Stimulated activated naive CD4-positive, alpha-beta T cell treated with Interleukin-2 at 50 U/mL for 16 hours (primary cell): ENCODE measurements at places on chromosomes 1 and 21.

GRCh38 chr1:202568410-202568809 lies 141.8 kb downstream of the SYT2 start:
- no peak for DNase-seq

DNA sequence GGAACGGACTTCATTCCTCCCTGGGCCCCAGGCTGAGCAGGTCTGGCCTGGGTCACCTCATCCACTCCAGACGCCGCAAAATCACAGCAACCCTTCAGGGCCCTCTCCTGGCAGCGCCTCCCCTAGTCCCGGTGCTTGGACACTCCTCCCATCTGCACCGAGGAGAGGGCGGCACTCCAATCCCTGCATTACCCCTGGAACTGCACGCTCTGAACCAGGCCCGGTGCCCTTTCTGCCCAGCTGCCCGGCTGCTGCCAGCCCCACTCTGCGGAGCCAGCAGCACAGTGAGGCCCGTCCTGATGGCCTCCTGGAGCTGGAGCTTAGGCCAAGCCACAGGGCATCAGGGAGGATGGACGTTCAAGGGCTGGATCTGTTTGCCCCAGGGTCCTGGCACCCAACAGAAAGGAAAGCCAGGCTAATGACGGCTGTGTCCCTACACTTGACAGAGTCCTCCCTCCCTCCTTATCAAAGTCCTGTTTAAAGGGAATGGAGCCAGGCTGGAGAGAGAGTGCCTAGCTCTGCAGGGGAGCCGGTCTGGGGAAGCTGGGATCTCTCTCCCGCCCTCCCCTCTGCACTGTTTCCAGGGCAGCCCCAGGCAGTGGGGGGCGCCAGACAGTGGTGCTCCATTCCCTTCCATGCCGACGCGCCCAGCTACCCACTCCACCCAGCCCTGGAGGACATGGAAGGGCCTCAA lies 12.7 kb downstream of the COL6A2 start:
- no peak for DNase-seq

DNA sequence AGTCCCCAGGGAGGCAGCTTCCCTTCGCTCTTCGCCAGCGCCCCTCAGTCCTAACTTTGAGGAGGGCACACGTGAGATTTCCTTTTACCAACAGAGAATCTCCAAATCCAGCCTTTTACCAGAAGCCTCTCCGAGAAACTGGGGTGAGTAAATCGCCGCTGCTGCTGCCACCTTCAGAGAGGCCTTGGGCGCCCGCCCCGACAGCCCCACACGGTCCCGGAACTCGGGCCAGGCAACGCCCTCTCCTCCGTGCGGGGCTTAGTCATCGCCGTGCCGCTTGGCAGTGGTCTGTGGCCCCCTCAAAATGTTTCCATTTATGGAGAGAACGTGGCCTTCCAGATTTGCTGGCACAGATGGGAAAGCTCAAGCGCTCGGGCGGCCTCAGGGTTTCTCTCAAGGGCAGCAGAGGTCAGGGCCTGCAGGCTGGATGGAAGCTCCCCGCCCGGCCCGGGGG lies 41.4 kb upstream of the COL6A2 start:
- DNase-seq, result no peak

DNA sequence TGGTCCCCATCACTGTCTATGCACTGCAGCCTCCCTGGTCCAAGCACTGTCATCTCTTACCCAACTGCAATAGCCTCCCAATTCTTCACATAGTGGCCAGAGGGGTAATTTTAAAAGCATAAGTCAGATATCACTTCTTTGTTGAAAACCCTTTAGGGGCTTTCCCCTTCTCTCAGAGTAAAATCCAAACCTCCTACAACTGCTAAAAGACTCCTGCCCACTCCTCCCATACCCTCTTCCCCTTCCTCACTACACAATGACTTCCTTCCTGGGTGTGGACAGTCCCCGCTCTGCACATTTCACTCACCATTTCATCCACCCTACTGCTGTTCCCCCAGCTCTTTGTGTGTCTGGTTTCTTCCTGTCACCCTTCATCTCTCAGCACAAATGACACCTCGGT lies 8.3 kb downstream of the MCOLN2 start:
- no peak for DNase-seq

GRCh38 chr1:24185076-24185475 lies 2.0 kb downstream of the IFNLR1 start:
- DNase-seq, result no peak

GRCh38 chr1:61274939-61275338 lies 192.6 kb downstream of the NFIA start:
- no peak for DNase-seq

DNA sequence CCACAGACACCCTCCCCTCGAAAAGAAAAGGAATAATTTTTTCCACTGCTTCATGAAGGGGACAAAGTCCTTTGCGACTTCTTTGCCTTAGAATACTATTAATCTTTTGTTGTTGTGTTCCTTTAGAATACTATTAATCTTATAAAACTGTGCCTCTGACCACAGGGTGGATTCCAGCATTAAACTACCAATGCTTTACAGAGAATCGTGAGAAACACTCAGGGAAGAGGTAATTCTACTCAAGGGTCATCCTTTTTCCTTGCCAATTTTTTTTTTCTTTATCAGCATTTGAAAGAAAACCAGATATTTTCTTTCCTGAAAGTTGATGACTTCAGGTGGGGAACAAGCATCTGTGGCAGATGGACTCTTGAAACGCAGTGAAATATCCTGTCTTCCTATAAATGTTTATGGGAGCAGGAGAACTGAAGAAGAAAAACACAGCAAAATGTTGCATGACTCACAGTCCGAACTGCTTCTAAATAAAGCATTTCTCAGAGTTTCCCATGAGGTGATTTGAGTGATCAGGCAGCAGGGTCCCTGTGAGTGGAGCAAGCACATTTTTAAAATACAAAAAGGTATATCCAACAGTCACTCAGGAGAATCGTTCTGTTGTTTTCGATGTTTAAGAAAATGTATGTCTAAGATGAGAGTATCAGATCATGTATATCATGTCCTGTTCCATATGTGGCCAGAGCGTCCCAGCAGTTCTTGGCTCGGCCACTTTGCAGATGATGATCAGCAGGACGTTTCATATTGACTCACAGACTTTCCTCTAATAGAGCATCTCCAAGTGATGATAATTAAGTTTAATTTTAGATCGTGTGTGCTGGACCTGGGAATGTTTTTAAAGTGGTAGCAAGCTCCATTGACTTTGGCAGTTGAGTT lies 154.2 kb upstream of the RUNX1 start:
- DNase-seq, result no peak

DNA sequence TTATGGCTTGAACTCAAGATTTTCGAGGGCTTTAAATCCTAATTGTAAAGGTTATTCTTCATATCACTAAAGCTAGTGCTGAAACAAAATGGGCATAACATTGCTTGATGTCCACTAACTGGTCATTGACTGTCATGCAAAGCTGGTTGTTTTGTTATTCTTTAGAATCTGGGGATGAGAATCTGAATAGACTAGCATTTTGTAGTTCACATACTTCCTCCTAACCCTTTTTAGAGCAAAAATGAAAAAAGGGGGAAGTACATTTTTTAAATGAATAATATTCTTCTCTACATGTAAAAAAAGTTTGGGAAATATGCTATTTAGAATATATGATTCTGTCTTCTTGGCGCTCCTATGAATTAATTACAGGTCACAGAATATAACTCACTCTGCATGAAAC lies 72.2 kb upstream of the HMCN1 start:
- DNase-seq, result no peak

- no peak for DNase-seq
Observed at GRCh38 chr1:173012126-173012525, 38.6 kb downstream of the TNFSF18 start.

- DNase-seq, result no peak
Observed at GRCh38 chr21:26448751-26449150, 124.3 kb downstream of the CYYR1 start.

DNA sequence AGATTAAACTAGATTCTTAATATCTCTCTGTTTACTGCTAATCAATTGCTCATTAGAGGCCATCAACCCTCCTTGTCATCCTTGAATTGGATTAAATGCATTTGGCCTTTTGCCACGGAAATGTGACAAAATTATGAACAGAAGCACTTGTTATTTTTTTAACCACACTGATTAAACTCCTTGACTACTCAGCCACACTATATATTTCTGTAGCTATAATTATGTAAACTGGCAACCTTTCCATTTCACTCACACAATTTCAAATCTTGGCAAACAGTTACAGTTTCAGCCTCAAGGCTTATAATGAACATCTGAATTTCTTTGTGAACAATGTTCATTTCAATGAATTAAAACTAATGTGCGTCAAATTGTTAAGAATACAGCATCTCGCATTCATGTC lies 10.1 kb downstream of the ADAMTS5 start:
- no peak for DNase-seq

GRCh38 chr1:10108134-10108663 lies 75.4 kb downstream of the UBE4B start:
- DNase-seq, result no peak

DNA sequence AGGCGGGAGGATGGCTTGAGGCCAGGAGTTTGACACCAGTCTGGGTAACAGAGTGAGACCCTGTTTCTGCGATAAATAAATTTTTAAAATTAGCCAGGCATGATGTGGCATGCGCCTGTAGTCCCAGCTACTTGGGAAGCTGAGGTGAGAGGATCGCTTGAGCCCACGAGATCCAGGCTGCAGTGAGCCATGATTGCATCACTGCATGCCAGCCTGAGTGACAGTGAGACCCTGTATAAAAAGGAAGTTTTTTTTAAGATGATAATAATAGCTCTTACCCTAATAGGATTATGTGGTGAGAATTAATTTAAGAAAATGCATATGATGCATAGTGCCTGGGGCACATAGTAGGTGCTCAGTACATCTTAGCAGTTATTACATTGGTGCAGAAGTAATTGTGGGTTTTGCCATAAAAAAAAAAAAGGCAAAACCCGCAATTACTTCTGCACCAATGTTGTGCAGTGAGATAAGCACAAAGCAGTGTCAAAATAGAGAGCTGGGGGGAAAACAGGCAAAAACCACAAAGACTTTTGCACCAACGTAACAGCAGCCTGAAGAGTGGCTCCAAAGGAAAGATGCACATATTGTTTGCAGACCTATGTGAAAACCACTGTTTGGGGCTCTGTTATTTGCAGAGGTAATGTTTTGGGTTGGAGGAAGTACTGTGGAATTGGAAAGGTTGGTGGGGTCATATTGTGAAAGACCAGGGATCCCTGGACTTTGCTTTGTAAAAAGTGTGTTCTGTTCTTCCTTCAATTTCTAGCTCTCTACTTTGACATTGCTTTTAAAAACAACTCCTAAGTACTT lies 72.4 kb downstream of the PLXNA2 start:
- DNase-seq, result no peak

GRCh38 chr21:37219761-37220432 lies 47.2 kb downstream of the VPS26C start:
- no peak for DNase-seq

- DNase-seq, result no peak
Observed at GRCh38 chr1:204736836-204737235, 51.3 kb upstream of the LRRN2 start.

GRCh38 chr1:168942165-168942564 lies 164.3 kb upstream of the ATP1B1 start:
- no peak for DNase-seq

- no peak for DNase-seq
Observed at GRCh38 chr21:27265949-27266348, 299.1 kb upstream of the ADAMTS5 start.

DNA sequence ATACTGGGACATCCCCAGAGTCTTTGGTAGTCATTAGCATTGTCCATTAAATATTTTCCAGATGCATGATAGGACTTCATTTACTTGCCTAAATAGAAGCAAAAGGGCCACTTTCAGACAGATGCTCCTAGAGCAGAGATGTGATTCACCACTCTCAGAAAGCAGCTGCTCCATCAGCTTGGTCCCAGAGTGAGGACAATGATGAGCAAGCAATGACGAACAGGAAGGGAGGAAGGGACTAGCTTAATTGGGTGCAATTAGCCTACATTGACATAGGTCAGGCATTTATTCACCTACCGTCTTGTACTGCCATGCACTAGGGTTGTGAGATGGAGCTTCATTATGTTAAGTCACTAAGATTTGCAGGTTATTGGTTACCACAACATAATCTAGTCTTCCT lies 85.1 kb upstream of the PLXNA2 start:
- no peak for DNase-seq

- no peak for DNase-seq
Observed at GRCh38 chr1:167650269-167651160, 20.5 kb downstream of the RCSD1 start.
